ENCODE measurements at places on chromosomes 6 and 20.

DNA sequence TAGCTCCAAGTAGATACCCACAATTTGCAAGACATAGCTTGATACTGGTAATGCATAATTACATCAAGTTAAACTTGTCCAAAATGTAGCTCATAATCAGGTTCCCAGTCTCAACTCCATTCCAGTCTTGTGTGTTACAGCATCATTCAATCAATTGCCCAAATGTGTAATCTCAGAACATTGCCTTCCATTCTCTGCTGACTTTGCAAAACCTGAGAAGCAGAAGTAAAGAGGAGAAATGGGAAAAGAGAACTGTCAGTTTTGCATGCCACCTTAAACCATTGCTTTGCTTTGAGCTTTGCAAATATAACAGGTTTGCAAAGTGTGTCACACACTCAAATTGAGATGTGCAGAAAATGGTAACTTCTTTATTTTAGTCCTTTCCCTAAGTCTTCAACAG lies 40.3 kb upstream of the CNKSR3 start:
- DNase-seq: no peak

DNA sequence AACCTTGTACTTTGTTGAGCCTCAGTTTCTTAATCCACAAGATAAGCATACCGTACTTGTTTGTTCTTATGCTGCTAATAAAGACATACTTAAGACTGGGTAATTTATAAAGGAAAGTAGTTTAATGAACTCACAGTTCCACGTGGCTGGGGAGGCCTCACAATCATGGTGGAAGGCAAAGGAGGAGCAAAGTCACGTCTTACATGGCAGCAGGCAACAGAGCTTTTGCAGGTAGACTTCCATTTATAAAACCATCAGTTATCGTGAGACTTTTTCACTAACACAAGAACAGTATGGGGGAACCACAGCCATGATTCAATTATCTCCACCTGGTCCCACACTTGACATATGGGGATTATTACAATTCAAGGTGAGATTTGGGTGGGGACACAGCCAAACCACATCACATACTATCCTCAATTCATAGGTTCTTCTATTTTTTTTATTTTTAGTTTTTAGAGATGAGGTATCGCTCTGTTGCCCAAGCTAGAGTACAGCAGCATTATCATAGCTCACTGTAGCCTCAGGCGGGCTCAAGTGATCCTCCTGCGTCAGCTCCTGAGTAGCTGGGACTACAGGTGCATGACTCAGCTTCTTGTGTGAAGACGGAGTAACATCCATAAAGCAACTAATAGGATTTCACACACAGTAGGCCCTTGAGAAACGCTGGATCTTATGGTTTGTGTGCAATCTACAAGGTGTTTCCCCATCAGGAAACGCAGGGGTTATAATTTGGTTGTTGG lies 76.7 kb upstream of the IYD start:
- DNase-seq: no peak

- DNase-seq: no peak
Measured at GRCh38 chr6:143322386-143322785, 128.1 kb downstream of the ADAT2 start.

DNA sequence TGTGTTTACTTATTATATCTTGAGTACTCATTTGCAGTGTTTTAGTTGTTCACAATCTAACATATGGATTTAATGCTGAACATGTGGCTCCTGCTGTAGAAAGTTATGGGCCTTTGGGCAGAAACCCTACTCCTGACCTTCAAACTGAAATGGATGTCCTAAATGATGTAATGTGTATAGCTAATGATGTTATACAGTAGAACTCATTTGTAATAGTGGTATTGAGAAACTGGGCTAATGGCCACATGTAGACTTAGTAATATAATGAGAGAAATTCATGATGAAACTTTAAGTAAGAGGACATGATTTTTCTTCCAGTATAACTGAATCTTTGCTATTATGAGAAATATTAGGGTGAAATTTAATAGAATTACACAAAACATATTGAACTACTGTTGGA lies 121.3 kb upstream of the PTPRK start:
- no peak for DNase-seq

Measured in CD4-positive, alpha-beta memory T cell (primary cell).